Left hindlimb (tissue), 1 donor: ENCODE measurements at places on chromosomes 12 and 14.

DNA sequence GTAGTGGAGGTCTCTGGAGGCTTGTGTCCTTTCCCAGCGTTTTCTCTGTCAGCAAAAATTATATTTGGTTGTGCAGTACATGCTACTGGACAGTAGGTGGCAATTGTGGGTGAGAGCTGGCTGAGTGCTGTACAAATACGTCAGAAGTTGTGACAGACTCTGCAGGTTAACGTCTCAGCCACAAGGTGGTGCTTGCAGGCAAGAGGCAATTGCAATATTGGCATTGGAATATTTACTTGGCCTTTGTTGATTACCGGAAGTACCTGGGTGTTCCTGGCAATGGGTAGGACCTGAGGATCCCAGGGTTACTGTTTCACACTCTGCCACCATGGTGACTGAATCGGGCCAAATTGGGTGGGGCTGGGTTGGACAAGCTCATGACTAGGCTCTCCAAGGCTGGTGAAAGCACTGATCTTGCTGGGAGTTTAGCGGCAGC, 333.9 kb upstream of the LMO3 start:
- DNase-seq = no peak

DNA sequence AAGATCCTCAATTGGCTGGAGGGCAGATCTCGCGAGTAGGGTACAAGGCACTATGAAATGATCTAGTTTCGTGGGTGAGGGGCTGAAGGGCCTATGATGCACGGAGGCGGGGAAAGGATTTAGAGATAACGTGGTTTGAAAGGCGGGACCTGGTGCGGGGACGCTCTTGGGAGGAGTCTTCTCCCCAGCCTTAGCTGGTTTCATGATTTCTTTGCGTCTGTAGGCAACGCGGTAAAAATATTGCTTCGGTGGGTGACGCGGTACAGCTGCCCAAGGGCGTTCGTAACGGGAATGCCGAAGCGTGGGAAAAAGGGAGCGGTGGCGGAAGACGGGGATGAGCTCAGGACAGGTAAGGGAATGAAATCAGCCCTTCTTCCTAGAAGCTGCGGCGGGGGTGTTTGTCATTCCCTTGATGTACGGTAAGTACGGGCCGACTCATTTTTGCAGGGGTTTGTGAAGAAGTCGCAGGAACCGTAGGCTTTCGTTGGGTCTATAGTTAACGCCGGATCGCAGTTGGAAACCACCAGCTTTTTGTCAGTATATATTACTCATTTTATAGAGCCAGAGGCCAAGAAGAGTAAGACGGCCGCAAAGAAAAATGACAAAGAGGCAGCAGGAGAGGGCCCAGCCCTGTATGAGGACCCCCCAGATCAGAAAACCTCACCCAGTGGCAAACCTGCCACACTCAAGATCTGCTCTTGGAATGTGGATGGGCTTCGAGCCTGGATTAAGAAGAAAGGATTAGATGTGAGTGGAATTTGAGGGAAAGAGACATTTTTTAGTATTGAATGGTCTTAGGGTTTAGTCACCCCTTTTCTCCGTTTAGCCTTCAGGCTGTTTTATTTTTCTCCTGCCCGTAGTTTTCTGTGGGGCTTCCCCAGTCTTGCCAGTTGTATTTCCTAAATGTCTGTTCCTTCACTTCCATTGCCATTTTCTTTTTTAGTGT, 602 bp downstream of the APEX1 start:
- no peak for DNase-seq

- no peak for DNase-seq
Measured at GRCh38 chr14:67276131-67276530, 34.9 kb downstream of the PALS1 start.

- no peak for DNase-seq
Measured at GRCh38 chr12:88388566-88389540, 191.4 kb downstream of the KITLG start.

GRCh38 chr14:86357876-86358275, 827.9 kb downstream of the FLRT2 start:
- no peak for DNase-seq

GRCh38 chr14:32329690-32330285, 690 bp downstream of the AKAP6 start:
- DNase-seq = no peak

- no peak for DNase-seq
Measured at GRCh38 chr14:57462551-57462950, 31.1 kb downstream of the CCDC198 start.

GRCh38 chr14:68176687-68177086, 357.1 kb downstream of the RAD51B start:
- DNase-seq = no peak
